Fibroblast of villous mesenchyme (primary cell): ENCODE measurements at places on chromosomes 6 and 20. TPM values are rescaled to one million over a fixed set of nuclear protein-coding genes. Genes with fewer than 3 reads are reported as not detected.

DNA sequence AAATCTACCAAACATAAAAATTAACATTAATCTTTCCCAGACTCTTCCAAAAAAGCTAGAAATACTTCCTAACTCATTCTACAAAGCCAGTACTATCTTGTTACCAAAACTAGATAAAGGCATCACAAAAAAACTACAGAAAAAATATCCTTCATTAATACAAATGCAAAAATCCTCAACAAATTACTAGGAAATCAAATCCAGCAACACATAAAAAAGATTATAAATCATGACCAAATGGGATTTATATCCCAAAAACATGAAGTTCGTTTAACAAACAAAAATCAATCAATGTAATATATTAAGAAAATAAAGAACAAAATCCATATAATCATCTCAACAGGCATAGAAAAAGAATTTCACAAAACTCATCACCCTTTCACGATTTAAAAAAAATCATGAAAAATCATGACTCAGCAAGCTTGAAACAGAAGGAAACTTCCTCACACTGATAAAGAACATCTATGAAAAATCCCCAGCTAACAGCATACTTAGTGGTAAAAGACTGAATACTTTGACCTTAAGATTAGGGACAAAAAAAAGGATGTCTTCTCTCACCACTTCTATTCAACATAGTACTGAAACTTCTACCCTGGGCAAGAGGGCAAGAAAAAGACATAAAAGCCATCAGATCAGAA, 43.2 kb downstream of the RANBP9 start:
- peak; percentile 41 for DNase-seq

GRCh38 chr20:45408646-45409213, 641 bp downstream of the DBNDD2 start:
- DNase-seq, result no peak

DNA sequence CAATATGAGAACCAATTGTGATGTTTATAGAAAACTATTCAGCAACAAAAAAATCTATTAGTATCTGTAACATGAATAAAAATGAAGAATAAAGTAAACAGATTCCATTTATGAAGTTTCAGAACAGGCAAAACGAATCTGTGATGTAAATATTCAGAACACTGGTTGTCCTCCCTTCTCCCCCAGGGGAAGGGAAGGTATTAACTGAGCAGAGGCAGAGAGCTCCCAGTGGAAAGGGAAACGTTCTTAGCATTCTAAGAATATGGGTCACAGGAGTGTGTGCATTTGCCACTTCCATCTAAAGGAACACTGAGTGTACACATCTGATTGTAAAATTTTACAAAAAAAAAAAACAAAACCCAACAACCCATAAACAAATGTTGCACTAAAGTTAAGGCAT, 23.1 kb downstream of the SPAG4 start:
- DNase-seq, result peak; percentile 34

- DNase-seq, result no peak
Measured at GRCh38 chr6:158543606-158544185, 16.2 kb upstream of the TMEM181 start.

DNA sequence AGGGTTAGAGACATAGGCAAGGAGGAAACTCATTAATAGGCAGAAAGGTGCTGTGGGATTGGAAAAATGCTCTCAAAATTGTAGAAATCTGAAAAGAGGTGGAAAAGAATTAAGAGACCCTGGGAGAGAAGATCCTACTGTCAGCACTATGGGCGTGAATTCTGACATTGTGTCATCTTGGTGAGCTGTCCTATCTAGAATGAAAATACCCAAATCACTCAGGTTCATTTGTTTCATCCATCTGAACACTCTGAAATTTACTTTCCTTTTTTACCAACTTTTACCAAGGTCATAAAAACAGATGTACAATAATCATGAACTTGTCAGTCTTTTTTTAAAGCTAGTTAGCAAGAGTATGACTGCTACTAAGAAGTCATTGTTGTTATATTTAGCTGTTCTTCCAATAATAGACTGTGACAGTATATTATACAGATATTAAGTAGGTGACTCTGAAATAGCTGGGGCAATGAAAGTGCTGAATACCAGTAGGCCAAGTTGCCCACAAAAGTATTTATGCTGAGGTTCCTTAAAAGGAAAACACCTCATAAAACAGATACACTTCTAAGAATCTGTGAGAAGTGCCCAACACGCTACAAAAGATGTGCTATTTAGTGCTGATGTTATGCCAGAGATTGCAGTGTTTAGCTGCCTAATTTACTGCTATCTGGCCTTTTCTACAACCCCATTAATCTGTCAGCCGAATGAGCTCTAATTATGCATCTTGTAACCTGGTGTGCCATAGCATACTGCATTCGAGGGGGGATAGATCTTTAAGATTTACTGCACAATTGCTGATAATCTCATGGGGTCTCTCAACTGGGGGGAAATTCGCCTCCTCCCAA, 217.5 kb upstream of the SUPT3H start:
- peak; percentile 65 for DNase-seq

- DNase-seq, result no peak
Measured at GRCh38 chr6:158868890-158869825, 50.0 kb upstream of the EZR start.

GRCh38 chr6:39378960-39379425, 56.5 kb upstream of the KCNK16 start:
- no peak for DNase-seq

DNA sequence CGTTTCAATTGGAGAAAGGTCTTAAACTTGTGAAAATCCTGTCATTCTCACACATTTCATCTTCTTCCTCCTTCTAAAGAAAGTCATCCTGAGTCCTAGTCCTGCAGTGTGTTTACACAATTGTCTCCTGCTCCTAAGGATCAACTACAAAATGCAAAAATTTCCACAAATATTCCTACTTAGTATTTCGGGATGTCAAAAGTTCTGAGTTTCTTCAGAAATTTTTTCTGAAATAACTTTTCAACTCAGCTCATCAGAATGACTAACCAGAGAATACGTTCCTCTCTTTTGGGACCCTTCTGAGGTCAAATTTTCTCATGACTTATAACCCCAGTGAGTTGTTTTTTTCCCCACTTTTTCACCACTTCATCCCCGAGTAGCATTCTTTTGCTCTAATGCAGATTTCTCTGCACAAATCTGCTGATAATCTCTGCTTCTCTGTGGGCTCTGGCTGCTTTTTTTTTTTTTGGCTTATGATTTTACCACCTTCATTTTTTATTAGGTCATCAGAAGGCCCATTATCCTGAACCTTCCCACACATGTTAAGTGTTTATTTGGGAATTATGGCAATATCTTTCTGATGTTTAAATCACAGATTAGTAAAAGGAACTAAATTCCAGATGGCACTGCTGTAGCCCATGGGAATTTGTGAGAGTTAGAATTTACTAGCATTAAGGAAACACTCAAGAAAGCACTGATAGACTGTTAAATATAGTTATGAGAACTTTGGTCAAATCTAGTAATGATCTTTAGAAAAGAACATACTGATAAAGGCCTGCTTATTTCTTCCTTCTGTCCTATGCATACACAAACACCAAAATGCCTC, 41.4 kb downstream of the MAP3K5 start:
- peak; percentile 82 for DNase-seq

DNA sequence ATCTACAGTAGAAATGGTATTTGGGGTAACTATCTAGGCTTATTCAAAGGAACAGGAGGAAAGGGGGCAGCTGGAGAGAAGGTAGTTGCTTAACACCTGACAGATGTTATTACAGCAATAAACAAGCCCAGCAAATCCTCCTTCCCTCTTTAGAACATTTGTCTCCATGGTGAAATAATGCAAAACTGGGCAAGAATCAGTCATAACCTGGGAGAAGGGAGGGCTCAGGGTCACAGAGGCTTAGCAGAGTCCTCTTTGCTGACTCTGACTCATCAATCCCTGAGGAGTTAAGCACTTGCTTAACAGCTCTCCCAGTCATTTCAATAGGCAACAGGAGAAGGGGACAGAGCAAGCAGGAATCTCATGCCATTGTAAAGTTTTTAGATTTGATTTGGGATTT, 230.3 kb downstream of the IBTK start:
- DNase-seq, result peak; percentile 97

- no peak for DNase-seq
Measured at GRCh38 chr6:106488494-106489370, 128.2 kb downstream of the CRYBG1 start.

POPDC3 gene
- 17.7 and 19.4 TPM in 2 replicates for total RNA-seq

DNA sequence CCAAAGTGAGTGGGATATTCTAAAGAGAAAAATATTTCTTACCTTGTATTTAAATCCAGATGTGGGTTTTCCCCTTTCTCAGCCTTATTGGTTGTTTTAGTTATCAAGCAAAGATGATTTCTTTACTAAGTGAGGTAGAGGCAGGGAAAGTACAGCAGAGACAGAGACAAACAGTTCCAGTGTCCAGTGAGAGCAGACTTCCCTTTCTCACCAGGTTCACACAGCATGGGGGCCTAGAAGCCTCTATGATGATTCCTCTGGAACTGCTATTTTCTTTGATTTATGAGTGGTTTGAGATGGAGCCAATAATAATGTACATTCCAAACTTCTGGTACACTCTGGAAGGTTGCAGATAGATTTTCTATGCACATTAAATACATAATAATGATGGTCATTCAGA, 234.0 kb upstream of the MARCKS start:
- DNase-seq, result peak; percentile 39

- no peak for DNase-seq
Measured at GRCh38 chr20:59002874-59003399, 4.1 kb downstream of the CTSZ start.

DNA sequence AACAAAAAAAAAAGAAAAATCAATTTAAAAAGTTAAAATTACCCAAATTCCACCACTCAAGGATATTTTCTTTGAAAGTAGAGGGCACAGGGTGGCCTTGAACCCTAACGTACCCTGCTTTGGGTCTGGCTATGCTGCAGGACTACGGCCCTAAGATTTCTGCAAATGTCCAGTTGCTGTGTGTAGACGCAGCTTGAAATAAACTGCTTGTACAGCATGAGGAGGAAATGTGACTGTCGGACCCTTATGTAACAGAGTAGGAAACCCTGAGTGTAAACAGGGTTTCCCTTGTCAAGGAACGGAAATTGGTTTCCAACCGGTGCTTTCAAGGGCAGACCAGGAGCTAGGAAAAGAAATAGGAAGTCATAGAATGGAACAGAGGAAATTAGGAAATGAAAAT, 60.7 kb upstream of the SHLD1 start:
- DNase-seq, result no peak

GRCh38 chr6:168223150-168223549, 96.4 kb downstream of the DACT2 start:
- DNase-seq, result no peak

GRCh38 chr20:48463916-48464315, 363.9 kb downstream of the PREX1 start:
- peak; percentile 42 for DNase-seq

SSTR4 gene
- not detected in 2 replicates for total RNA-seq

DNA sequence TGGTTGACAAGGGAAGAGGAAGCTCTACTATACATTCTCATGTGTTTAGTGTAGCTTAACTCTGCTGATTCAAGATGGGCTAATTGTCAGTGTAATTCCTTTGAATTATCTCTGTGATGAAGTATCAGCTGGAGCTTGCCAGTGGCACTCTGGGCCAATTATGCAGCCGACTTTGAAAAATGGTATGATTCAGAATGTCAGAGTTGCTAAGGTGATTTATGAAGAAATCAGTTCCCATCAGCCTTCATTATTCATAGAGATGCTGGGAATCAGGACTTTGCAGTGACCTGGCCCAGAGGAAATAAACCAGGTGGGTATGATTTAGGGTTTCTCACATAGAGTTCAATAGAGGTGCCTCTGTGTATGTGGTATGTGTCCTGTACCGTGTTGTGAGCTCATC, 33.4 kb downstream of the KCNS1 start:
- DNase-seq, result no peak

CST4 gene
- total RNA-seq, result 0.32 TPM in 1 of 2 replicates, not detected in the other

- no peak for DNase-seq
Measured at GRCh38 chr6:56474532-56474931, 168.2 kb downstream of the DST start.

CTCFL gene
- total RNA-seq, result not detected in 2 replicates

SCRT2 gene
- not detected in 2 replicates for total RNA-seq

- no peak for DNase-seq
Measured at GRCh38 chr20:61807471-61808160, 258.1 kb downstream of the TAF4 start.

GRCh38 chr20:38892091-38892981, 33.9 kb upstream of the FAM83D start:
- DNase-seq, result no peak

- DNase-seq, result peak; percentile 43
Measured at GRCh38 chr20:2692036-2692885, at the start of gene EBF4. EBF4 (plus strand) TSS chr20:2692780; CDS start chr20:2693646, 866 bp downstream.

GRCh38 chr20:24469116-24469893, at the start of gene SYNDIG1:
SYNDIG1 (plus strand) TSS chr20:24469629; CDS start chr20:24543098, 73,469 bp downstream.
- DNase-seq, result no peak

DNA sequence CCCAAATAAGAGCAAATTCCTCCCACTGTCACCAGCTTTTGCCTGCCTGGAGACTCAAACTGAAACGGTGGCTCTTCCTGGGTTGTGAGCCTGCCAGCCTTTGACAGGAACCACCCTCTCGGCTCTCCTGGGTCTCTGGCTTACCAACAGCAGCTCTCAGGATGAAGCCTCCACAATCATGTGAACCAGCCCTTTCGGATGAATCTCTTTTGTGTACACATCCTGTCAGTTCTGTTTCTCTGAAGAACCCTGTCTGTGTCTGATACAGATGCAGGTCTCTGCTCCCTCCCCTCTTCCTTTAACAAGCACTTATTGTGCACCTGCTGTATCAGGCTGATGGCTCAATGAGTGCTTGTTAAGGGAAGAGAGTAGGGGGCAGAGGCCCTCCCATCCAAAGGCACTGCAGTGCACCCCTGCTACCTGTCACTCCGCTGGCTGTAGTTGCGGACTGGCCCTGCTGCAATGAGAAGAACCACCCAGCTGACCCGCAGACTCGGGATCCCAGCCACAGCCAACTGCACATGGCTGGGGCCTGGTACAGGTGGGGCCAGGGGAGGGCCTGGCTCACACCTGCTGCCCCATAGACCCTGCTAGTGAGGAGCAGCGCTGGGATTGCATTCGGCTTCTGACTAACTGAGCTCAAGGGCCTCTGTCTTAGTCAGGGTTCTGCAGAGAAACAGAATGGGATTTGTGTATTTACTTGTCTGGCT, 120.1 kb upstream of the PMEPA1 start:
- DNase-seq, result no peak

PSMB9 gene
- 34.8 and 59.6 TPM in 2 replicates for total RNA-seq

GRCh38 chr6:116059713-116060571, 749 bp downstream of the FRK start:
- peak; percentile 24 for DNase-seq

- no peak for DNase-seq
Measured at GRCh38 chr6:1839361-1839760, 229.6 kb downstream of the FOXC1 start.

EPPIN gene
- total RNA-seq, result not detected in 2 replicates

DNA sequence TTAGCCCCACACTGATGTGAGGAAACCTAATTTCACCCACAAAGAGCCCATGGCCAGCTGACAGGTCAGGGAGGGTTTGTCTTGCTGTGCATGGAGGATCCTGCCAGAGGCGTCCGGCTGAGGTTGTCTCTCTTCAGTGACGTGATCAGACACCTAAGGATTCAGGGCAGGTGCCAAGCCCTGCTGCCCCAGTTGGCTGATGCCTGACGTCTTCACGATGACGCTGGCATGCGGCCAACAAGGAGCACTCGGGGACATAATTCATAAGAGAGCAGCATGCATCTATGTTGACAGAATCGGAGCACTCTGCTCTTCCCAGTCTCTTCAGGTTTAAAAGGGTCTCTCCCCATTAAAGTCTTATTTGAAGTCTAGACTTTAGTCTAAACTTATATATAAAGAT, 47.8 kb downstream of the PSMB1 start:
- no peak for DNase-seq

APOM gene
- 0.43 and 0.97 TPM in 2 replicates for total RNA-seq

PACSIN1 gene
- total RNA-seq, result under 0.01 TPM in 2 replicates

- no peak for DNase-seq
Measured at GRCh38 chr20:54362283-54362682, 113.1 kb upstream of the DOK5 start.

GRCh38 chr6:1513215-1513780, 96.4 kb upstream of the FOXC1 start:
- no peak for DNase-seq
